Jurkat, Clone E6-1 (cell line): ENCODE measurements at places on chromosomes 4 and X.

- no peak for DNase-seq
Measured at GRCh38 chrX:143853488-143853887, 30.4 kb upstream of the UBE2NL start.

- DNase-seq = no peak
Measured at GRCh38 chr4:112830753-112831386, 193.9 kb downstream of the LARP7 start.

- DNase-seq = no peak
Measured at GRCh38 chr4:186500721-186501304, 54.6 kb downstream of the MTNR1A start.

- DNase-seq = no peak
Measured at GRCh38 chrX:136712650-136713310, 64.8 kb downstream of the CD40LG start.

DNA sequence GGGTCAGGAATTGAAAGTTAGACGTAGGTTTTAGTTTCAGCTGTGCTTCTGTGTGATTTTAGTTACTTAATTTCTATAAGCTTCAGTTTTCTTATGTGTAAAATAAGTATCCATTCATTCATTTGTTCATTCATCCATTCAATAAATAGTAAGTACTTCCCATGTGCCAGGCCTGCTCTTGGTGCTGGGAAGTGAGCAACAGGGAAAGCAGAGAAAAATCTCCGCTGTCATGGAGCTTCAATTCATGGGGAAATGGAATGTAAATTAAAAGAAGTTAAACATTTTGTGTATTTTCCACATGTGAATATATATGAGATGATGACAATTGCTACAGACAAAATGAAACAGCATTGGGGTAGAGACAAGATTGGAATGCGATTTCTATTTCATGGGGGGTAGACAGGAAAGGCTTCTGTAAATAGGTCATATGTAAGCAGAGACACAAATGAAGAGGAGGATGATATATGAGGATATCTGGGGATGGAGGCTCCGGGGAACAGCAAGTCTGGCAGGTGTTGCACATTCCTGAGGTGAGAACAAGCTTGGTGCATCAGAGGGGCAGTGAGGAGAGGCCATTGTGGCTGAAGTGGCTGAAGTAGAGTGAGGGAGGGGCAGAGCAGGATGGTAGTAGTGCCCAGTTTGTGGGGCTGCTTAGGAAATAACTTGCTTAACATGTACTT, 66.2 kb downstream of the FHIP1A start:
- no peak for DNase-seq

- DNase-seq = no peak
Measured at GRCh38 chrX:27987862-27988646, 6.8 kb upstream of the DCAF8L1 start.

DNA sequence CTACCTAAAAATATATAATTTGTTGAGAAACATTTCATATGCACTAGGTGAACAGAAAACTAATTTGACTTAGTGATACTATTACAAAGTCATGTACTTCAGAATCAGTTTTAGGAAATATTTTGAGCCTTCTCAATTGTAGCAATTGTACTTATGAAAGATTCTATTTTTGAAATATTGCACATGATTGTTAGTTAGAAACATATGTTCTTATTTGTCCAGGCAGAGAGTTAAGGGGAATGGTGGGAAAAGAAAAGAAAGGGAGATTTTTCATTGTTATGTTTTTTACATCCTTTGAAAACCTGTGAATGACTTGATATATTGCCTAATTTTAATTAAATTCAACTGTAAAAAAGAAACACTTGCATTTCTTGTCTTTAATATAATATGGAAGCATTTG, 66.0 kb downstream of the GLRB start:
- DNase-seq = no peak

- no peak for DNase-seq
Measured at GRCh38 chrX:38045538-38046096, 39.3 kb downstream of the SYTL5 start.

DNA sequence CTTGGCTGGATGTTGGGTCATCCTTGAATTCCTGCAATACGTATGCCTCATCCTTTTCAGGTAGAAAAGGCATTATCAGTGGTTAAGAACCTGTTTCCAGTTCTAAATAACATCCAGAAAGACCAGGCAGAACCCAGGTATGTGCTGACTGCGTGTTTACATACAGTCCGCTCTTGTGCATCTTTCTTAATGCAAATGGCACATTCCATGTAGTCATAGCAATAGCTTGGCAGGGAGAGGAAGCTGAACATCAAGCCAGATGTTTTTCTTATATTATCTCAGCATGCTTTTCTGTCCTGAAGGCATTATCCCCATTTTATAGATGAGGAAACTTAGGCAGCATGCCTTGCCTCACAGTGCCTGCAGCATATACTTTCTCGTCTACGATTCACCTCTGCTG, 2.1 kb downstream of the DCLK2 start:
- no peak for DNase-seq
